ENCODE measurements at places on chromosomes 1 and 21. TPM values are rescaled to one million over a fixed set of nuclear protein-coding genes. Genes with fewer than 3 reads are reported as not detected.

NEK2 gene
- total RNA-seq = 45.9 TPM

FCRL4 gene
- not detected for total RNA-seq

PALMD gene
- not detected for total RNA-seq

IGSF21 gene
- total RNA-seq = not detected

AIRE gene
- total RNA-seq = not detected

GPN2 gene
- total RNA-seq = 38.3 TPM

KCNQ4 gene
- 0.45 TPM for total RNA-seq

PTGS2 gene
- total RNA-seq = 2.9 TPM

CDKN2C gene
- 16.8 TPM for total RNA-seq

CXADR gene
- total RNA-seq = 0.75 TPM

TRIM58 gene
- total RNA-seq = 0.19 TPM

BRDT gene
- total RNA-seq = not detected

C2CD2 gene
- total RNA-seq = 7.5 TPM

CCDC18 gene
- total RNA-seq = 24.2 TPM

KLHL12 gene
- 35.5 TPM for total RNA-seq

KRTAP13-3 gene
- total RNA-seq = not detected

CRP gene
- total RNA-seq = not detected

CHI3L2 gene
- 2.8 TPM for total RNA-seq

MRPS6 gene
- total RNA-seq = 117 TPM

KPRP gene
- not detected for total RNA-seq

ILDR2 gene
- total RNA-seq = 12.5 TPM

CSMD2 gene
- total RNA-seq = not detected

CFHR5 gene
- total RNA-seq = not detected

RWDD3 gene
- 10.8 TPM for total RNA-seq

OLIG1 gene
- total RNA-seq = not detected

Measured in activated CD4-positive, alpha-beta memory T cell treated with anti-CD3 and anti-CD28 coated beads for 36 hours (primary cell).